Sciatic nerve (tissue), 2 donors: ENCODE measurements at places on chromosomes 5 and 9. TPM values are rescaled to one million over a fixed set of nuclear protein-coding genes. Genes with fewer than 3 reads are reported as not detected.

GRCh38 chr9:130328349-130328801, 62.8 kb downstream of the HMCN2 start:
- DNase-seq, result no peak

GRCh38 chr9:94984891-94985476, 258.5 kb downstream of the AOPEP start:
- DNase-seq, result no peak

DNA sequence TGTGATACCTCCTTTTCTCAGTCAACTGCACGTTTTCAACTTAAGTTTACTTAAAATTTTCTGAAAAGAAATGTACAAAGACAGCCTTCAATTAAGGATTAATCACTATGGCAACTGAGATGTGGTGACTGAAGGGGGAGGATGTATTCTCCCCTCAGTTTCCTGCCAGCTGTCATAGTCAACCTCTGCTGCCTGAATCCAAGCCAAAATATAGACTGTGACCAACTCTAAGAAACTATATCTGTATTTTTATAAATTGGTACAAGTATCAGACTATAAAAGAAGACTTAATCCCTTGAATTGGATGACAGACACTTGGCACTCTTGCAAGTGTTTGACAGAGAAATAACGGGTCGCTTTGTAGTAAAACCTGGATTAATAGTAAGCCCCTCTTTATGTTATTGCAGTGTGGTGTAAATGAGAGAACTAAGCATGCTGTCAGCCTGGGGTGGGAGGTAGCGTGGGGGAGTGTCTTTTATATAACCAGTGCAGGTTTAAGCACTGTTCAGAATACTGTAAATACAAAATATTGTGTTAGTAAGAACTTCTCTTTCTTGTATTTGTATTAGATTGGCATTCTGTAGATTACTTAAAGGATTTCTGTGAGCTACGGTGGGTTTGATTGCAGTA, 106.4 kb downstream of the ERCC6L2 start:
- no peak for DNase-seq

The ELOVL7 gene
- 32.1 TPM for total RNA-seq
